ENCODE measurements at places on chromosomes 4 and X. TPM values are rescaled to one million over a fixed set of nuclear protein-coding genes. Genes with fewer than 3 reads are reported as not detected.

GRCh38 chrX:47217121-47217851 lies 1.2 kb upstream of the CDK16 start:
- no peaks in the 10 kb centered on the region for H3K36me3 ChIP-seq
- peak overlapping the region; percentile 40 for H3K4me3 ChIP-seq
- H3K27me3 ChIP-seq = no peaks in the 10 kb centered on the region
- H3K27ac ChIP-seq = peak overlapping the region; percentile 51
- no peaks in the 10 kb centered on the region for H3K4me1 ChIP-seq

DNA sequence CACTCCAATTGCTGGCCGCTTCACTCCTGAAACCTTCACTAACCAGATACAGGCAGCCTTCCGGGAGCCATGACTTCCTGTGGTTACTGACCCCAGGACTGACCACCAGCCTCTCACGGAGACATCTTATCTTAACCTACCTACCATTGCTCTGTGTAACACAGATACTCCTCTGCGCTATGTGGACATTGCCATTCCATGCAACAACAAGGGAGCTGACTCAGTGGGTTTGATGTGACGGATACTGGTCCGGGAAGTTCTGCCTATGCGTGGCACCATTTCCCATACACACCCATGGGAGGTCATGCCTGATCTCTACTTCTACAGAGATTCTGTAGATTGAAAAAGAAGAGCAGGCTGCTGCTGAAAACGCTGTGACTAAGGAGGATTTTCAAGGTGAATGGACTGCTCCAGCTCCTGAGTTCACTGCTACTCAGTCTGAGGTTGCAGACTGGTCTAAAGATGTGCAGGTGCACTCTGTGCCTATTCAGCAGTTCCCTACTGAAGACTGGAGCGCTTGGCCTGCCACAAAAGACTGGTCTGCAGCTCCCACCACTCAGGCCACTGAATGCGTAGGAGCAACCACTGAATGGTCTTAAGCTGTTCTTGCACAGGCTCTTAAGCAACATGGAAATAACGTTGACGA lies 35.8 kb upstream of the PRDM8 start:
- H3K36me3 ChIP-seq = no peaks in the 10 kb centered on the region
- H3K4me3 ChIP-seq = no peak overlapping the region
- DNase-seq = no peak

- H3K4me3 ChIP-seq = no peak overlapping the region
- H3K36me3 ChIP-seq = no peaks in the 10 kb centered on the region
- H3K27me3 ChIP-seq = no peaks in the 10 kb centered on the region
- no peaks in the 10 kb centered on the region for H3K4me1 ChIP-seq
These were observed 893.5 kb downstream of the TRIML1 start for GRCh38 chr4:189032606-189033338.

DNA sequence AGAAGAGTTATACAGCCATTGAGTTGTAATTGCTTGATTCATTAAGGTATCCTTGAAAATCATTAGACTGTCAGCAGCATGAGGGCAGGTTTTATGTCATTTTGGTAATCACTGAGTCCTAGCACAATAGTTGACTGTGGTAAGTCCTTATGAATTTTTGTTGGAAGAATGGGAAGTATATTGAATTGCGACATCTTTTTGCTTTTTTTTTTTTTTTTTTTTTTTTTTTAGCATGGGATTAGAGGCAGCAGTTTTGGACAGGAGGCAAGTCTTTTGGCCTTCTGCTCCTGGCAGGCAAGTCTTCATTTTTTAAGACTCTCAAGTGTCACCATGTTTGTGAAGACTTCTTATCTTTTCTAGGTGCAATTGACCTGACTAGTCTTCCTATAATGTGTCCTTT lies 29.7 kb downstream of the PRRG1 start:
- DNase-seq = no peak
- H3K4me1 ChIP-seq = no peaks in the 10 kb centered on the region
- no peak overlapping the region for H3K27ac ChIP-seq
- H3K27me3 ChIP-seq = no peaks in the 10 kb centered on the region
- no peaks in the 10 kb centered on the region for H3K36me3 ChIP-seq
- no peak overlapping the region for H3K4me3 ChIP-seq

DNA sequence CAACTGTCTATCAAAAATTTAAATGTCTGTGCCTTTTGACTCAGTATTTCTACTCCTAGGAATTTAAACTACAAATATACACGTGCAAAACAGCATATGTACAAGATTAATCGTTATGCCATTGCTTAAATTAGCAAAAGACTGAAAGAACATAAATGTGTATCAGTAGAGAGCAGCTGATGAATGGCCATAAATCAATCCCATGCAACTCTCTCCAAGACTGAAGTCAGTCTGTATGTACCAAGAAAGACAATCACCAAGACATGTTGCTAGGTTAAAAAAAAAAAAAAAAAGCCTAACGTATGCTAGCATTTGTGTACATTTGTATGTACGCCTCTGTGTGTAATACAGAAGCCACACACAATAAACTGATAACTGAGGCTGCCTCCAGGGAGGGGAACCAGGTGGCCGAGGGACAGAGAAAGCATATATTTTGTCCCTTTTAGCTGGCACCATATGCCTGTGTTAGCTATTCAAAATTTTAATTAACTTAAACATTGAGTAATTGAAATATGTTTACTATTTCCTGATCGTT lies 130.7 kb downstream of the SH3KBP1 start:
- no peak for DNase-seq
- H3K4me3 ChIP-seq = no peak overlapping the region
- 0 out of 2 replicates have a peak, but pooled peaks cover 2% of the 10 kb centered on the region for H3K36me3 ChIP-seq
- no peaks in the 10 kb centered on the region for H3K27me3 ChIP-seq
- no peak overlapping the region for H3K27ac ChIP-seq

DNA sequence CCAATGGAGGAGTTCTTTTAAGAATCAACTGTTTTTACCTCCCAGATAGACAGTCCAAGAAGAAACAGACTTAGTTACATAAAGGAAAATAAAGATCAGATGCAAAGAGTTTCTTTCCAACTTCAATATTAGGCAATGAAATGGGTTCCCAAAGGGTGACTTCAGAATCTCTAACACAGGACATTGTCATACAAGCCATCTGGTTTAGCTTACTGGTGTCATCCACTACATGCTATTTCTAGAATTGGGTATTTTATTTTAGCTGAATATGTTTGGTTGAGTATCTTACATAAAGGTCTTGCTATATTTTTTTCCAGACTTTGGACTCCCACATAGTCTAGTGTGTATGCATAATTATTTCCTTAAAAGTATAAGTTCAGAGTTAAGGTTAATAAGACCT lies 162.1 kb upstream of the SLC7A11 start:
- no peak overlapping the region for H3K4me3 ChIP-seq
- no peaks in the 10 kb centered on the region for H3K27me3 ChIP-seq
- H3K36me3 ChIP-seq = no peaks in the 10 kb centered on the region
- peaks cover 13% of the 10 kb centered on the region for H3K4me1 ChIP-seq
- no peak overlapping the region for H3K27ac ChIP-seq

GRCh38 chrX:11881485-11882170 lies 123.6 kb downstream of the MSL3 start:
- no peak overlapping the region for H3K27ac ChIP-seq
- H3K36me3 ChIP-seq = no peaks in the 10 kb centered on the region
- no peaks in the 10 kb centered on the region for H3K4me1 ChIP-seq
- no peak for DNase-seq
- H3K4me3 ChIP-seq = no peak overlapping the region

The GAGE12J gene
- not detected for total RNA-seq

GRCh38 chrX:1430451-1430850 lies 22.3 kb downstream of the ASMTL start:
- no peak overlapping the region for H3K27ac ChIP-seq
- no peaks in the 10 kb centered on the region for H3K4me1 ChIP-seq
- H3K27me3 ChIP-seq = no peaks in the 10 kb centered on the region
- H3K36me3 ChIP-seq = peaks cover 43% of the 10 kb centered on the region
- DNase-seq = no peak

The CENPVL2 gene
- not detected for total RNA-seq

DNA sequence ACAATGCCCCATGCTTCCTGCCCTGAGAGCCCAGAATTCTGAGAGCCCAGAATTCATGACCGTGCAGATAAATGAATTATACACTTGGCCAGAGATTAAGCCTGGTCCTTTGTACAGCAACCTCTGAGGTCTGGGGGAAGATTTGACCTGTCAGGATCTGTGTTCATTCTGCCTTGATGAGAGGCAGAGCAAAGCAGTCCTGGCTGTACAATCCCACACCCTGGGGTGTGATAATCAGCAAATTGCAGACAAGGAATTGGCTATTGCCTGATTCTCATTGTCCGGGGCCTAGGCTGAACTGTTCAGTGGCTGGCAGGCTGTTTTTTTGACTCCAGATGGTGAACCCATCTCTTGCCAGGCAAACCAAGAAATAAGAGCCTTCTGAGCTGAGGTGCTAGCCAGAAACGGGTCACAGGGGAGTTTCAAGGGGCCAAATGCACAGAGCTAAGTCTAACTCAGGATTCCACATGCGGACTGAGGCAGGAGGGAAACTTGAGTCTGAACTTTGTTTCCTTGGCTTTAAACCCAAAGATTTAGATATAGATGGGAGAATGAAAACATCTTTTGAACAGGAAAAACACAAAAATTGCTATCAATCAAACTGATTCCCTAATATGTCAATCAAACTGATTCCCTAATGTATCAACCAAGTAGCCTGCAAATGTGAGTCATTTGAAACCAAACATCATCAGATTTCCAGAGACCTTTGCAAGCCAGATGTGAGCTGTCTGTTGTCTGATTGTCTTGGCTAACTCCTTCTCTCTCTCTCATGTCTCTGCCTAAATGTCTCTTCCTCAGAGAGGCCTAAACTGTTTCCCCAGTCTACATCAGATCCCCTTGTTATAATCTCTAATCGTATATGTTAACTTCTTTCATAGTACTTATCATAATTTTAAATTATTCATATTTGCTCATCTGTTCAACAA lies 159.3 kb downstream of the ATG4A start:
- no peak for DNase-seq
- no peaks in the 10 kb centered on the region for H3K4me1 ChIP-seq
- H3K27me3 ChIP-seq = no peaks in the 10 kb centered on the region

The TRO gene
- total RNA-seq = 27.0 TPM
